ENCODE measurements at places on chromosomes 12 and 14.

DNA sequence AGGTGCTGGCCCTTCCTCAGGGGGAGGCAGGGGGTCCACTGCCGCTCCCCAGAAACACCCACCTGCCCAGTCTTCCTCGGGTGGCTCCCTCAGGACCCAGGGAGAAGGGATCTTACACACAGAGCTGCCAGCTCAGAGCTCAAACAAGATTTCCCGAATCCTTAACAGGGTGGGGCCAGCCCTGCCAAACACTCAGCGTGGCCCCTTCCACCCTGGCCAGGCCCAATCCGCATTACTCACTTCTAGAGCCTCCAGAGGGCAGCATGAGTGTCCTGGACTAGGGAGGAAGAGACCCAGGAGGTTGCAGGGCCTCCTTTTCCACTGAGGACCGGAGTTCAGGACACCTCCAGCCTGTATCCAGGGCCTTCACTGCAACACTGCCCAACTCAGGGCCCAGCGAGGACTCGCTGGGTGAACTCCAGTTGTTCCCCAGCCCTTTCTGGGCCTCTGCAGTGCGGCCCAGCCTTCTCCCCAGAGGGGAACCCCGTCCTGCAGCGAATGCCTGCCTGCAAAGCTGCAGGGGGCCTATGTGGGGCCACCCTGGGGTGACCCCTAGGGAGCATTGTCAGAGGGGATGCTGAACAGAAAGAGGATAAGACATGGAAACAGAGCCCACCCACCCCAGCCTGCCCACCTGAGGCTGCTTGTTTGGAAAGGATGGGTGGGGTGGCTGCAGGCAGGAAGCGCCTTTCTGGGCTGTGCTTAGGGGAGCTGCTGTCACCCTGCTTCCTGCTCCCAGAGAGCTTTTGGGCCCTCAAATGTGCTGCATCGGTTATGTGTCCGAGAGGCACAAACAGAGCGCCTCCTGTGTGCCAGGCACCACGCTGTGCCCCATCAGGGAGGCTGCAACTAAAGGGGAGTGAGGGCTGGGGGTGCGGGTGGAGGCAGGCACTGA, 43.8 kb downstream of the CCNK start:
- no peak for DNase-seq

DNA sequence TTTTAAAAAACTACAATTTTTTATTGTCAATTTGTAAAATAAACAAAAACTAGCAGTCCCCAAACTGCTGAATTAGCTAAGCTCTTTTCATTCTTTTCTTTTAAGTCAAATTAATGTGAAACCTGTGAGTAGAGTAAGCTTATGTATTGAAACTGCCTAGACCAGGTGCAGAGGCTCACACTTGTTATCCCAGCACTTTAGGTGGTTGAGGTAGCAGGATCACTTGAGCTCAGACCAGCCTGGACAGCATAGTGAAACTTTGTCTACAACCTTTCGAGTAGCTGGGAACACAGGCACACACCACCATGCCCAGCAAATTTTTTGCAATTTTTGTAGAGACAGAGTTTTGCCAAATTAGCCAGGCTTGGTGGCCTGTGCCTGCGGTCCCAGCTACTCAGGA, 26.4 kb downstream of the SCFD1 start:
- no peak for DNase-seq

GRCh38 chr12:20625531-20625930, 69.6 kb upstream of the SLCO1C1 start:
- DNase-seq: no peak

DNA sequence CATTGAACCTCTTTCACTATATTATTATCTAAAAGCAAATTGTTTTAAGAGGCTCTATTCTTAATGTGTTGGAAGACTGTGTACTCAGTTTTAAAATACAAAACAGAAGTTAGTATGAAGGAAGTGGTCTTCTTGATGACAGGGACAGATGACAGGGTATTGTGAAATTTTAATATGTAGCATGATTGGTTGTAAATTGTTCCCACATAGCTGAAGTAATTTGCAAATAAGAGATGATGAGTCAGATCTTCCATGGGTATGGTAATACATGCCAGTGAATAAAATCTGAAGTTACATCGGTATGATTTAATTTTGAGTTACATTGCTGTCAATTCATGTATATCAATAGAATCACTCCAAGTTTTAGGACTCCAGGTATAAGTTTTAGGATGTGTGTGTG, 454.8 kb downstream of the AEBP2 start:
- DNase-seq: no peak

DNA sequence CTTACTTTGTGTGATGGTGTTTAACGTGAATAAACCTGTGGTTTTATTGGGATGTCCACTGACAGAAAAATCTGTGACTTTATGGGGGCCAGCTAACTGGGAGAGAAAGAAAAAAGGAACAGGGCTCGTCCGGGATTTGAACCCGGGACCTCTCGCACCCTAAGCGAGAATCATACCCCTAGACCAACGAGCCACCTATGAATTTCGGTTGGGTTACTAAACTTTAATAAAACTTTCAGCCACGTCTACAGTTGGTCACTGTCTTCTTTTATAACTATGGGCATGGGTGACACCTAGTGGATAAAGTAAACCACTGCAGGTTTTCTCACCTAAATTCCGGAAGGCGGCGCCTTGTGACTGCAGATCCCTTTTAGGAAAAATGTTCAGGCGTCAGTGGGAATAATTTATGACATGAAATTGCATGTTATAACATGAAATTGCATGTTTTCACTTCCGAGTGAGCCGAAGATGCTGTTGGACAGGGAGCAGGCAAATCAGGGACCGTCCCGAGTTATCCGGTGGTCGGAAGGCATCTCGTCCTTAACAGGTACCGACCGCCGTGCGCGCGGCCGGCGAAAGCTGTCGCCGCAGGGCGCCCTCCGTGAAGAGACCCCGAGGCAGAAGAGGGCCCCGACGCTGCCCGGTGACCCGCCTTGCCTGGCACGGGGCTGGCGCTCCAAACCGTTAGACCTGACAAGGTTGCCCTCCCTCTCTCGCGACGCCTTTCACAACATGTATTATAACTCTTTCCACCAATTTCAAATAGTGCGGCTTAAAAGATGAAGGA, 18.2 kb upstream of the RNASE12 start:
- peak; percentile 87 for DNase-seq

GRCh38 chr14:20555845-20556244, 5.0 kb downstream of the RNASE9 start:
- DNase-seq: no peak

- DNase-seq: no peak
Measured at GRCh38 chr12:48266826-48267225, 63.7 kb upstream of the OR10AD1 start.

GRCh38 chr12:106226884-106227640, 20.8 kb downstream of the CKAP4 start:
- peak; percentile 46 for DNase-seq

- DNase-seq: no peak
Measured at GRCh38 chr12:26032290-26032689, 73.8 kb downstream of the RASSF8 start.

- no peak for DNase-seq
Measured at GRCh38 chr12:12582193-12582881, 19.7 kb upstream of the DUSP16 start.

DNA sequence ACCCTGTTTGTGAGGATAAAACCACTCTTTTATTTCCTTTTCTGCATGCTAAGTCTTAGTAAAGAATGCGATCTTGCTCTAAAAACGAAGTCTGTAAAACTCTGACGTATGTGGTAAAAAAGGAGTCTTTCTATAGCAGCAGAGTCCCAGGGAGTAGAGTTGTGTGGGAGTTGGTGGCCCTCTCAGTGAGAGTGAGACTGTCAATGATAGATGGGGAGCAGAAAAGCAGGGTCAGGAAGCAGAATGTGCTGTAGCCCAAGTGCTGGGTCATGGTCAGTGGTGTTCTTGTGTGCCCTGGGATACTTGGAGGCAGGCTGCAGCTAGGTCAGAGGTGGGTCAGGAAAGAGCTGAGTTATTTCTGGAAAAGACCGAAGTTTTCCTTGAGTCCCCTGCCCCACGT, 20.3 kb upstream of the GPR33 start:
- DNase-seq: no peak

- peak; percentile 46 for DNase-seq
Measured at GRCh38 chr12:10167599-10167998, 4.3 kb downstream of the OLR1 start.

DNA sequence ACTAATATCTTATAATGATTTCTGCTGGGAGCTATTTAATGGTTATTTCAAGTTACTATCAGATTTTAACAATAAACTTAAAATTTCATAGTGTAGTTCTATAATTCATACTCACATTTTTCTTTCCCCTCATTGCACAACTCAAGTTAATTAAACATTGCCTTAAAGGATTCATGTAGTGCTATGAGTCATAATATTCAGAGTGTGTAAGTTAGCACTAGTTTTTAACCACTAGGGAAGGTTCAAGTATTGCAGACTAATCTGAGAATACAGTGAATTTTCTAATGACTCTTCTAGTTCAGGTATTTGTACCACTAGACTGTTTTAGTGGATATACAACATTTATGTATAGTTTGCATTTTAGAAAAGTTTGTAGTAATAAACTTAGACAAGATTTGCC, 49.9 kb downstream of the FOXA1 start:
- no peak for DNase-seq

DNA sequence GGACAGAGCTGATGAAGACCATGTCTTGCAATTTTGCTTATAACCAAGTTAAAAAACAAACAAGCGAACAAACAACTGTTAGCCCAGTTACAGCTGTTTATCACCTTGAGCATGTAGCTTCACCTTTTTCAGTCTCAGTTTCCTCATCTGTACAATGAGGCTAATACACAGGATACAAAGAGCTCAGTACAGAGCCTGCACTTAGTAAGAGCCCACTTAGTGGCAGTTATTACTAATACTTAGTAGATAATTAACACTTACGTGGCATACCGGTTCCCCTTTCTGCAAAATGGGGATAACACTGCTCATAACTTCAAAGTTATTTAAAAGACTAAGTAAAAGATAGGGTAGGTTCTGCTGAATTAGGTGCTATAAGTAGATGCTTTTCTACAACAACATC, 228.0 kb downstream of the MON2 start:
- DNase-seq: no peak

- DNase-seq: peak; percentile 23
Measured at GRCh38 chr14:65958664-65959562, 527.3 kb upstream of the CCDC196 start.

GRCh38 chr12:107287436-107288413, 194.4 kb upstream of the CRY1 start:
- DNase-seq: no peak

GRCh38 chr14:61379639-61380184, 58.3 kb downstream of the PRKCH start:
- no peak for DNase-seq

DNA sequence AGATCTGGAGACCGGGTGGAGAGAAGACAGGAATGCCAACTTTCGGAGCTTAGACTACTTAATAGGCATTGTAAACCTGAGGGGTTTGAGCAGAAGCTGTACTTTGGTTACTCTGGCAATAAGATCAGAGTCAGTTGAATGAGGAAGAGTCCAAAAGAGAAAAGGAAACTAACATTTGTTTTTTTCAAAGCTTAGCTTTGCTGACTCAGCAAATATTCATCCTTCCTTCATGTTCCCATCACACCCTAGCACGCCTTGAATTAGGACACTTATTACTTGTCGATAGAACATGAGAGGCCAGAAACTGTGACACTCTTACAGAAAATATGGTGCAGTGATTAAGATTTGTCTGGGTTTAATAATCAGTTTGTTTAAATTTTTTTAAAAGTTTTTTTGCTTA, 266.9 kb upstream of the ATP2B1 start:
- DNase-seq: no peak

- DNase-seq: no peak
Measured at GRCh38 chr14:92549105-92549858, 35.7 kb downstream of the RIN3 start.

DNA sequence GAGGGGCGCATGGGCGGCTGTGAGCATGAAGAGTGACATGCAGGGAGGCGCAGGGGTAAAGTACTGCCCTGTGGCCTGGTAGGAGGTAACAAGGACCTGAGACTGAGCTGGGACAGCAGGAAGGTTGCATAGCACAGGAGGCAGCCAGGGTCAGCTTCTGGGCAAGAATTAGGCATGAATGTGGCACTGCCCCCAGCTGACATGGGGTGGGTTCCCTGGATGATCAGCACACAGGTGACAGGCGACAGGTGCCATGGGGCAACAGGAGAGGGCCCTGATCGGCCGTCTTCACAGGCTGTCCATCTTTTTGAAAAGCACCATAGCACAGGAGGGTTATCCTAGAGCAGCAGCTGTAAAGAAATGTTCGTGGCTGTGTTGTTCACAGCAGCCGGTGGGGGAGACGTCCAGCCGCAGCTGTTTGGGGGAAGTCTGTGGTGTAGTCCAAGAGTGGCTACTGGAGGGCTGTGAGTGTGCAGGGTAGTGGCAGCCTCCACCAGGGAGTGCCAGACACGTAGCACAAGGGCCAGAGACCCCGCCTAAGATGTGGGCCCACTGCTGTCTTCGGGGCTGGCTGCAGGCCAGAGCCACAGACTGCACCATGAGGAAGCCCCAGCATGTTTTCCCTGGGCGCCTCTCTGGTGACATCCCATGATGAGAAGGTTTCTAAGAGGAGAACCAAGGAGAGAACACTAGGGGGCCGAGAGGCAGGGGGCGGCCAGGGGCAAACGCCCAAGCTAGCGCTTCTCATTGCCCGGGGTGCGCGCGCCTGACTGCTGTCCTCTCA, 8.4 kb downstream of the CLBA1 start:
- no peak for DNase-seq

- no peak for DNase-seq
Measured at GRCh38 chr14:38786921-38787320, 316.1 kb downstream of the SEC23A start.

- DNase-seq: no peak
Measured at GRCh38 chr14:49875640-49876198, 17.2 kb upstream of the ARF6 start.

DNA sequence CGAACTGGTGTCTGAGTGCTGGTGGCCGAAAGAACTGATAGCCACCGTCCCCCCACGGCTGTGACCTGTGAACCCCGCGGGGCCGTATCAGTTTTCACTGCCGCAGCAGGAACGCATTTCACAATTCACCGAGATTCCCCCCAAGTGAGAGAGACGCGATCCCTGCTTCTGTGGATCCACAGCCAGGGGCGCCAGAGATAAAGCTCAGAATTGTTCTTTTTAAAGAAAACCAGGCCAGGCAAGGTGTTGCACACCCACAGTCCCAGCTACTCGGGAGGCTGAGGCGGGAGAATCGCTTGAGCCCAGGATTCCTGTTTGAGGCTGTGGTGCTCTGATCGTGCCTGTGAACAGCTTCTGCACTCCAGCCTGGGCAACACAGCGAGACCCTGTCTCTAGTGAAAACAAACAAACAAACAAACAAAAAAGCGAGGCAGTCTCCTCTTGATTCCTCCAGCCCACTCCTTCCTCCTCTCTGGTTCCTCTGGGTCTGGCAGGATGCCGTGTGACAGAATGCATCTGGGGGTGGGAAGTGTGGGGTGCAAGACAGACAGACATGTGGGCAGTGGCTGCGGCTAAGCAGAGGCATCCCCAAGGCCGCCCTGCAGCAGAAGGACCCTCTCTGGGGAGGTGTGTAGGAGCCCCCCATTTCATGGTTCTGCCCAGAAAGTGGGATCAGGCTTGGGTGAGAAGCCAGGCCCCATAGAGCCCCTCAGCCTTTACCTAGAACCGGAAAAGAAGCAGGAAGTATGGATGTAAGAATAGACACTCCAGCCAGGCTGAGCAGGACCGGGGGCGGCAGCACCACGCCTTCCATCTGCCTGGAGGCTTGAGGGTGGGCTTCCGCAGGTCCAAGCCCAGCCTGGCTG, 39.2 kb upstream of the PPP1R13B start:
- DNase-seq: peak; percentile 41
